ENCODE measurements at places on chromosomes 3 and 15.
A peak's percentile ranks its signal among the peaks of the same experiment; 100 is the strongest.

DNA sequence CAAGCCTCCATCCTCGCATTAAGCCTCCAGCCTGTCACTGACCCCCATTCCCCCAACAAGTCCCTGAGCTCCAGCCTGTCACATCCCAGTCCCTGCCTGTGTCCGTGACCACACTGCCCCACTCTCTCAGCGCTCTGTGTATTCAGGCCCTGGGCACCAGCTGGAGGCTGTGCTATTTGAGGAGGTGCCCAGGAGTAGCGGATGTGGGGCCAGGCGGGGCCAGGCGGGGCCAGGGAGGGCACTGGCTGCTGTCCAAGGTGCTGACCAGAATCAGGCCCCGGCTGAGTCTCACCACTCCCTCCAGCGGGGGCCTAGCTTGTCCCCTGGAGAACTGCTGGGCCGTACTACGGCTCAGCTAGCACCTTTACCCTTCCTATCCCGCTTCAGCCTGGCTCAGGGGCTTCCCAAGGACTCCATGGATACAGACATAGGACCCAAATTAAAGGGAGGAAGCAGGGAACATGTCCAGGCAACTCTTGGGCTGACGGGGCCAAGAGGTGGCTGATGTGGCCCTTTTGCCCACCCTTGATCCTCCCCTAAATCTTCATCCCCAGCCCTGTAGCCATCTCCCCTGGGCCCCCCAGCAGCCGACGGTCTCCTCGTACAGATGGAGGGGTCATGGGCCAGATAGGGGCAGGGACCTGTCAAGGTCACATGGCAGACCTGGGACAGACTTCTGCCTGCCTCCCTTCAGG lies 1.1 kb downstream of the HHATL start:
- peak; percentile 80 for DNase-seq

DNA sequence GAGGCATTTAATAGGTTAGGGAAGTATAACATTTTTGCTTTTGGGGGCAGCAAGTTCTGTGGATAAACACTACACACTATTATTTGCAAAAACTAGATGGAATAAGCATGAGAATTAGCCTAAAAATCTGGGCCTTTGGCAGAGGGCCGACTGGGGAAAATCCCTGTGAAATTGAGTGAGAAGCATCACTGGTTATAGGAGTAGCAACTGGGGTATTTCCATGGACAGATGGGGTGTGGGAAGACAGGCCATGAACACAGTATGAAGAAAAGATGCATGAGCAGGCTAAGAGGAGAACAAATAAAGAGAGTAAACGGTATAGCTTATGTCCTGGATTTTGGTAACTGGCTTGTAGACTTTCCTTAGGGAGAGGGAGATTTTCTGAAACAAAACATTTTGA lies 32.9 kb upstream of the CSPG5 start:
- DNase-seq, result no peak

GRCh38 chr3:72487946-72488737 lies 360.1 kb downstream of the SHQ1 start:
- no peak for DNase-seq

- DNase-seq, result no peak
These were observed 180.7 kb upstream of the GRM7 start for GRCh38 chr3:6680119-6680806.

- no peak for DNase-seq
These were observed 181.7 kb downstream of the CHST2 start for GRCh38 chr3:143301031-143301901.

Measured in hippocampal formation (tissue), 2 donors.